NCI-H2029 treated with DMSO at 0.1 percent for 48 hours (cell line): ENCODE measurements at places on chromosomes 5 and 9.

DNA sequence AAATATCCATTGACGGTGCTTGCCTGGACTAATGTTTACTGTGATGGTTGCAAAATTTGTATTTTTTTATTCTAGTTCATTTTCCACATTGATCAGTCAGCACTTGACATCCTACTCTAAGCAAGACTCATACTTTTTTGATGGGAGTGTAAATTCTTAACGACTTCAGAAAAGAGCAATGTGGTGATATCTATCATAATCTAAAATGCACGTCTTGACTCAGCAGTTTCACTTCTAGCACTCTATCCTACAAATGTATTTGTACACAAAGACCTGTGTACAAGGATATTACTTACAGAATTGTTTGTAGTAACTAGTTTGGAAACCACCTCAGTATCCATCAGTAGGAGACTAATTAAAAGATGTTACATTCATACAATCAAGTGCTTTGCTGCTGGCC, 24.0 kb downstream of the NAA35 start:
- DNase-seq: no peak

- DNase-seq: no peak
These were observed 78.7 kb downstream of the SLC25A46 start for GRCh38 chr5:110817459-110817858.

- DNase-seq: no peak
These were observed at the start of gene DAPK1 for GRCh38 chr9:87497604-87498045. Gene DAPK1 (plus strand): TSS chr9:87497867. CDS start chr9:87499078, 1,211 bp downstream.

- no peak for DNase-seq
These were observed 194.5 kb downstream of the HSD17B3 start for GRCh38 chr9:96107436-96107835.

GRCh38 chr5:154653418-154653763, 101.8 kb upstream of the LARP1 start:
- DNase-seq: no peak

GRCh38 chr9:132644251-132644650, 25.5 kb downstream of the DDX31 start:
- DNase-seq: no peak

DNA sequence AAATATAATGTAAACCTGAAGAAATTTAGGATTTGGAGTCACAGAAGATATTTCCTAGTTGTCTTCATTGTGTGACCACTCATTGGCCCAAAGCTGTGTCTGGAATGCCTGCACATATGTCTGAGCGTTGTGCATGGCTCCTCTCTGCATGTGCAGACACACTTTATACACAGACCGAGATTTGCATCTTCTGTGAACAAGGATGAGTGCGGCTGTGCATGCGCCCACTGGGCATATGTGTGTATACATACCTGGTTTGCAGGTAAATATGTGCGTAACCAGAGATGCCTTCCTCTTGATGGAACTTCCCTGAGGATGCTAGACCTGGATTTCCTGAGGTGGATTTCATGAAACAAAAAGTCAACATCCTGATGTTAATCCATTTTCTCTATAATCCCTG, 19.1 kb downstream of the PHF2 start:
- no peak for DNase-seq

GRCh38 chr5:15798006-15798405, 298.0 kb downstream of the FBXL7 start:
- no peak for DNase-seq
